GM12878 (cell line): ENCODE measurements at places on chromosomes 6 and 20. TPM values are rescaled to one million over a fixed set of nuclear protein-coding genes. Genes with fewer than 3 reads are reported as not detected.

DNA sequence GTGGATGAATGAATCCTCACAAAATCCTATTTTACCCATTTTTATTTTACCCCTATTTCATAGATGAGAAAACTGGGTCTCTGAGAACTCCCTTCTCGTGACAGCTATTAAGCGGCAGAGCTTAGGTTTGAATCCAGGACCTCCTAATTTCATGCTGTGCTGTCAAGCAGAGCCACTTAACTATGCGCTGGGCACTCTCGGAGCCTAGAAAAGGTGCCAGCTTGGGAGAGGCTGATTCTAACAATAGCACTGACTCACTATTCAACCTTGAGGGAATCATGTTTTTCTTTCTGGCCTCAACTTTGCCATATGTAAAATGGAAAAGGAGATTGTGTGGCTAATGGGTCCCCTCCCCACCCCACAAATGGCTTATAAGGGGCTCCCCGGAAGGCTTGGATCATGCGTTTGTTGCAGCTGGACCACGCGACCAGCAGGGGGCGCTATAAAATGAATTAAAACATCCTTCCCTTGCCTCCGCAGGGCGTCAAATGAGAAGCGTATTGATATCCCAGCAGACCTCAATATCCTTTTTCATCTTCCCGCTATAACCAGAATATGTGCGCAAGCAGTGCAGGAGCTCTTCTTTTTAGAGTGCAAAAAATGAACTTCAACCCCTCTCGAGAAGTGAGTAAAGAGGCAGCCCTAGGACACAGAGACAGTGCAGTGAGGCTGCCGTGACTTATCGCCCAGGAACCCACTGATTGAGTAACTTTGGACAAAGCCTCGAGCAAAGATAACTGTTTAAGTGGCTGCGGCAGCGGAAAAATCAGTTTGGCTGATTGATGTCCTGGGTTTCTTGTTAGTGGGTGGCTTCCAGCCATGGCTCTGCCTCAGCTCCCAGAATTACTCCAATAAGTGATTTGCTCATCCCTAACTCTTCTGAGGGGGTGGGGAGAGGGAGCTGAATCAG lies 12.8 kb upstream of the PDYN start:
- no peak overlapping the region for H3K4me3 ChIP-seq
- H3K27ac ChIP-seq, result no peak overlapping the region
- no peaks in the 10 kb centered on the region for H3K36me3 ChIP-seq
- no peaks in the 10 kb centered on the region for H3K27me3 ChIP-seq

GRCh38 chr6:163895162-163895561 lies 480.6 kb downstream of the QKI start:
- no peak overlapping the region for H3K4me3 ChIP-seq
- H3K36me3 ChIP-seq, result no peaks in the 10 kb centered on the region
- no peaks in the 10 kb centered on the region for H3K4me1 ChIP-seq
- H3K27ac ChIP-seq, result no peak overlapping the region
- no peaks in the 10 kb centered on the region for H3K27me3 ChIP-seq

Gene RNF182
- total RNA-seq, result not detected in 2 replicates

Gene NPEPL1
- total RNA-seq, result 19.5 and 21.3 TPM in 2 replicates

GRCh38 chr6:55528624-55529023 lies 50.4 kb downstream of the HMGCLL1 start:
- H3K4me3 ChIP-seq, result no peak overlapping the region
- peak; percentile 5 for DNase-seq
- no peaks in the 10 kb centered on the region for H3K27me3 ChIP-seq
- H3K4me1 ChIP-seq, result no peaks in the 10 kb centered on the region

Gene DUSP15
- total RNA-seq, result 2.5 and 3.2 TPM in 2 replicates

Gene RWDD2A
- 2.3 and 2.4 TPM in 2 replicates for total RNA-seq

GRCh38 chr20:24836661-24837299 lies 112.3 kb upstream of the CST7 start:
- no peak for DNase-seq
- no peak overlapping the region for H3K4me3 ChIP-seq
- no peaks in the 10 kb centered on the region for H3K36me3 ChIP-seq
- peaks cover 28% of the 10 kb centered on the region for H3K4me1 ChIP-seq
- H3K27me3 ChIP-seq, result no peaks in the 10 kb centered on the region; the same call in 1 of the 2 replicates
- no peak overlapping the region for H3K27ac ChIP-seq

GRCh38 chr6:138514860-138515540 lies 15.7 kb upstream of the NHSL1 start:
- no peak overlapping the region for H3K27ac ChIP-seq
- H3K4me1 ChIP-seq, result no peaks in the 10 kb centered on the region; the same call in 1 of the 2 replicates
- H3K36me3 ChIP-seq, result no peaks in the 10 kb centered on the region
- no peak overlapping the region for H3K4me3 ChIP-seq
- H3K27me3 ChIP-seq, result no peaks in the 10 kb centered on the region
